Prostate gland (tissue), 2 donors: ENCODE measurements at places on chromosomes 6 and 20. TPM values are rescaled to one million over a fixed set of nuclear protein-coding genes. Genes with fewer than 3 reads are reported as not detected.

Gene IFNGR1
- 65.3 TPM for total RNA-seq

Gene UNC93A
- total RNA-seq = 0.55 TPM

DNA sequence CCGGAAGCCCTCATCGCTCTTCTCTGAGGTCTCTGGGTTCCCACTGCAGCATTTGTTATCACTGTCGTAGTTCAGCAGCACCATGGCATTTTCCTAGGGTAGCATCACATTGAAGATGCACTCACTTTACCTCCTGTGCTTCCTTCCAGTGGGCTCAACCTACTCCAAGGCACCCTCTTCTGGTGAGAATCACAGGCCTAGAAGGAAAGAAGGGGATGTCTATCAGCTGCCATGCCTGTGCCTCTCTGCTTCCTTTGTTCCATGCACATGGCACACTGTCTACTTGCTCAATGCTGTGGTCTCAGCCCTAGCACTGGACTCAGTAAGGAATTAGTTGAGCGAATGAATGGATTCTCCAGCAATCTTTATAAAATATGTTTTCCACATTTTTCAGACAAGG is 22.6 kb downstream of the CST4 start:
- no peak overlapping the region for H3K27ac ChIP-seq
- H3K36me3 ChIP-seq = no peaks in the 10 kb centered on the region
- H3K27me3 ChIP-seq = no peaks in the 10 kb centered on the region
- no peak for DNase-seq
- H3K4me1 ChIP-seq = no peaks in the 10 kb centered on the region

GRCh38 chr6:134676307-134677281 is 273.3 kb downstream of the ALDH8A1 start:
- no peak for DNase-seq
- no peak overlapping the region for H3K4me3 ChIP-seq
- H3K27ac ChIP-seq = no peak overlapping the region
- H3K36me3 ChIP-seq = no peaks in the 10 kb centered on the region
- H3K4me1 ChIP-seq = no peaks in the 10 kb centered on the region
